ENCODE measurements at places on chromosomes 2 and 18. TPM values are rescaled to one million over a fixed set of nuclear protein-coding genes. Genes with fewer than 3 reads are reported as not detected.

- DNase-seq, result no peak
Observed at GRCh38 chr2:18527326-18527725, 33.1 kb downstream of the RDH14 start.

- no peak for DNase-seq
Observed at GRCh38 chr2:208466151-208466919, 59.7 kb downstream of the PTH2R start.

DNA sequence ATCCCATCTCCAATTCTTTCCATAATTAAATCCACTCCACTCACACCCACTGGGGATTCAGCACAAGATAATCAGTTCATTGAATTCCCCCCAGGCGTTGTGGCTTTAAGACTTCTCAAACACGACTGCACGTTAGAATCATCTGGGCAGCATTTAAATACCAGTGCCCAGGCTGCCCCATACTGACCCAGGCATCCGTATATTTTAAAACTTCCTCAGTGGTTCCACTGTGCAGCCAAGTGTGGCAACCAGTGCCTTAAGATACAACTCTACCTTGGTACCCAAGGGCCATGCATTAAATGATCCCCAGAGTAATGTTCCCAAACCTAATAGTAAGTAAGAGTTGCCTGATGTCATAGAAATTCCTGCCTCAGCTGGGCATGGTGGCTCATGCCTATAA lies 54.3 kb upstream of the BZW1 start:
- DNase-seq, result no peak

- DNase-seq, result no peak
Observed at GRCh38 chr18:35376393-35376741, 770 bp downstream of the ZNF396 start.

DNA sequence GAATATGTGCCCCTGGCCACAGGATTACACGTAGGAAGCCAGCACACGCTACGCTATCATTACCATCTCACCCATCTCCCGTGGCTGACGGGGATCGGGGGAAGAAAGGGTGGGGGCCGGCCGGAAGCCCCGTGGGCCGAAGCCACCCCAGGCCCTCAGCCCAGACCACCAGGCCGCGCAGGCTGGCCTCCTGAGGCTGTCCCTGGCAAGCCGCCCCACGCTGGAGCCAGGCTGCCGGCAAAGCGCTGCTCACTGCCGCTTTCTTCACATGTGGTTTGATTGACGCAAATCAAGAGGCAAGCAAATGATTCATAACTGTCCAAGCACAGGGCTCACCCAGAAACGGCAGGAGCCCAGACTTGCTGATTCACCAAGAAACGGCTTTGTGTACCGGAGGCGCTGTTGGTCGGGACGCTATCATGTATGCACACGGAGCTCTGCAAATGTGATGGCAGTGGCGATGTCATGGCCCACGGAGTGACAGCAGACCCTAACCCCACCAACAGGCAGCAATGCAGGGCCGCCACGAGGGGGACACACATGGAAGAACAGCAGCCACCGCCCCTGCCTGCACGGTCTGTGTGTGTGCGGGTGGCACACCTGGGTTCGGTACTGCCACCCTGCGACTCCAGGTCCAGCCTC lies 125.7 kb downstream of the HDAC4 start:
- peak; percentile 94 for DNase-seq

DNA sequence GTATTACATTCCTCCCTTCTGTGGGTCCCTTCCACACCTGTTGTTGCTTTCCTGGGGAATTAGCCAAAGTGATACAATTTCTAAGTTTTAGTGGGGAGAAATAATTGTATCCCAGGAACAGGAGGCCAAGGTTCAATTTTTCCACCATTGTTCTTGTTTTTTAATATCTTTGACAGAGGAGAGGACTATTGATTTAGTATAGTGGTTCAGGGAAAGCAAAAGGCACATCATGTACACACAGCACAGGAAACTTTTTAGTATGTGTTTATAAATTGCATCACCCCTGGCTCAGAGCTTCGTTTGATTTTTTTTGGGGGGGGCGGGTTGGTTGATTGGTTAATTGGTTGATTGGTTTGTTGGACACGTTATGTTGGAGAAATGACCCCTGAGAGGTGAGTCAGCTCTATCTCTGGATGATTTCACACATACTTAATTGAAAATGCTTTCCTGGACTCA lies 431.6 kb downstream of the PID1 start:
- no peak for DNase-seq

DNA sequence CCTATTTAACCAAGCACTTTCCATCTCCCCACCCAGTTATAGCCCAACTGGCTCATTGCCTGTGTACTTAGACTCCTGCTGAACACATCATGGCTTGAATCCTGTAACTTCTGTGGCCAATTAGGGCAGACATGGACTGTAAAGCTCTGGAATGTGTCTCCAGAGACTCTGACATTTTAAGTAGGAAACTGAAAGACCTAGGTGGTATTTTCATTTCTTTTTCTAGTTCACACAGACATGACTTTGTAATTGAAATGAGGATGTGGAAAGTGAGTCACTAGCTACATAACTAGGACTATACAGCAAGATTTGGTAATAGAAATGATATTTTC lies 12.2 kb downstream of the DOK1 start:
- DNase-seq, result no peak

DNA sequence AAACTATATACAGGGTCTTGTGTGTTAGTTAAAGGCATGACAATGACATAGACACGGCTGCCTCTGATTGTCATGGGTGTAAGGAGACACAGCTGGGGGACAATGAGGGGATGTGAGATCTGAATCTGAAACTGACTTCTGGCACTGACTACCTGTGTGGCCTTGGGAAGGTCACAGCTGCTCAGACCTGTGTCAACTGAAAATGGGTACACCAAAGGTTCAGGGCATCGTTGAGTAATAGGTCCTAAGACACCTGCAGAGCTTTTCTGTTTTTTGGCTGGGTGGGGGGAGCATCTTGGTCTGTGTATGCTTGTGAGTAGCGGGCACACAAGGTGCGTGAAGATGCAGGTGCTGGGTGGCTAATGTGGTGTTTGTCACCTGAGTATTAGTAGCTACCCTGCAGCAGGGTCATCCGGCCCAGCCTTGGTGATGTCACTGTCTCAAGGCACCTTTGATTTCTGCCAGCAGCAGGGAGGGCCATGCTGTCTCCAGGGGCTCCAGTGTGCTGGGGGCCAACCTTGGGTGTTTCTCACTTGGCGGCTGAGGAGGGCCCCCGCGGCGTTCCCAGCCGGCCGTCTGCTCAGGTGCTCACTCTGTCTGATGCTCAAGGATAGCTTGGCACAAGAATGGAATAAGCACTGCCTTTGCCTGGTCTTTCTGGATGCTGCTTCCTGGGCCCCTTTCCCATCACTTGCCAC lies 53.1 kb upstream of the HS6ST1 start:
- DNase-seq, result peak; percentile 76

GRCh38 chr18:37385846-37386778 lies 179.5 kb downstream of the CELF4 start:
- DNase-seq, result no peak

GRCh38 chr2:181426672-181427071 lies 30.5 kb upstream of the ITGA4 start:
- no peak for DNase-seq

DNA sequence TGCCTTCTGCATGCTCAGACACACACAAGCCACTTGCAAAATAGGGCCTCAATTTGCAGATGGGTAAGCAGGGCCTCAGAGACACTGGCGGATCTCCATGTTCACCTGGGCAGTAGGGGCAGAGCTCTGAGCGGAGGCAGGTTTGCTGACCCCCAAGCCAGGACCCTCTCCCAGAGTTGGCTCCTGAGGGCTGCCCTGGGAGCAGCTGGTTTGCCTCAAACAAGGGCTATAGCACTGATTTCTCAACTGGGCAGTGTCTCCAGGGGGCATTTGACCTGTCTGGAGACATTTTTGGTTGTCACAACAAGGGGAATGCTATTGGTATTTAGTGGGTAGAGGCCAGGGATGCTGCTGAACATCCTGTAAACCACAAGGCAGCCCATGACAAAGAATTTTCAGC lies 11.6 kb downstream of the GLI2 start:
- DNase-seq, result peak; percentile 71

GRCh38 chr2:216619411-216620393 lies 13.5 kb upstream of the IGFBP2 start:
- no peak for DNase-seq

GRCh38 chr2:70632966-70633365 lies 79.3 kb upstream of the TGFA start:
- DNase-seq, result no peak

GRCh38 chr2:102304268-102304667 lies 7.1 kb upstream of the IL1RL1 start:
- no peak for DNase-seq

DNA sequence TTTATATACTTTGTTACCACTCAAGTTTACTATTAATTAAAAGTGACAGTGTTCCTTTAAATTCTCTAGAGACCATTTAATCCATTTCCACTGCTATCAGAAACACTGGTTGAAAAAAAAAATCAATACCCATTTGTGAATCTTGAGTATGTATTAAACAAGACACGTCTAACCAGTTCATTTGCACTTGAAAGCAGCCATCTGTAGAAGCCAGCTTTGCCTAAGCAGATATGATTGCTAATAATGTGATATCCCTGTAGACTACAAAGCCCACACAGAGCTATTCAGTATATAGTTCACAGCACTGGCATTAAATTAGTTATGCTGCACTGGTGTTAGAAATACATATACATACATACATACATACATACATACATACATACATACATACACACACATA lies 111.8 kb upstream of the SP3 start:
- no peak for DNase-seq

DNA sequence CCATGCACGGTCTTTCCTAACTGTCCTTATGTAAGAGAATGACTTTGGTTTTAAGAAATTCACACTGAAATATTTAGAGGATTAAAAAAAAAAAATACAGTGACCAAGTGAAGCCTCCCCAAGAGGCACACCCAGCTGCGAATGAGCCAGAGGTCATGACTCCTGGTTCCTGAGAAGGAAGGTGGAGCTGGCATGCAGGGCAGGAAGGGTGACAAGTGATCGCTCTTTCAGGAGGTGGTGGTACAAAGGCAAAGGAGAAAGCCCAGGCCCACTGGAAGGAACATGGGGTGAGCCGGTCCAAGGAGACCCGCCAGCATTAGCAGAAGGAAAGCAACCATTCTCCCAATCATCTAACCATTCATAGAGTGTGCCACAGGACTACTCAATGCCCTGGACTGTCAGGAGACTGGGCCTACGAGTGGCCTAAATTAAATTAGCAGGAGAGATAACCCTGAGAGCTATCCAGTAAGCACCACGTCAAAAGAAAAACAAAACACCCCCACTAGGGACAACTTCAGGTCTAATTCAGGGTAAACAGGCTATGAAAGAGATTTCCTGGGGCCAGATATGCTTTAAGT lies 7.8 kb downstream of the INO80C start:
- no peak for DNase-seq

DNA sequence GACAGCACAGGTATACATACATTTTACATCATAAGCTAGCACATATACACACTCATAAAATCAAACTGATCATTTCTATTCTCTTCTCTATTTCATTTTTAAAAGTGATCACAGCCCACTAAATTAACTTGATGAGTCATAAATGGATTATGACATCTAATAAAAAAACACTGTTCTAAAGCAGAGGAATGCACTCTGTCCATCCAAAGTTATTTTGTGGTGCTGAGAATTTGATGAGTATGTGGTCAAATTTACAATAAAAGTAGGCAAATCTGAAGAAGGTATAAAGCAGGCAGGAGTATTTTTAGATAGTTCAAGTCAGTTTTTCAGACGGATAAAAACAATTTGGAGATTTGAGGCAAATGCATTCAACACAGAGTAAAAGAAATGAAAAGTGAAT lies 104.4 kb downstream of the NOL4 start:
- no peak for DNase-seq

- DNase-seq, result no peak
Observed at GRCh38 chr2:105179469-105180372, 61.8 kb upstream of the GPR45 start.

DNA sequence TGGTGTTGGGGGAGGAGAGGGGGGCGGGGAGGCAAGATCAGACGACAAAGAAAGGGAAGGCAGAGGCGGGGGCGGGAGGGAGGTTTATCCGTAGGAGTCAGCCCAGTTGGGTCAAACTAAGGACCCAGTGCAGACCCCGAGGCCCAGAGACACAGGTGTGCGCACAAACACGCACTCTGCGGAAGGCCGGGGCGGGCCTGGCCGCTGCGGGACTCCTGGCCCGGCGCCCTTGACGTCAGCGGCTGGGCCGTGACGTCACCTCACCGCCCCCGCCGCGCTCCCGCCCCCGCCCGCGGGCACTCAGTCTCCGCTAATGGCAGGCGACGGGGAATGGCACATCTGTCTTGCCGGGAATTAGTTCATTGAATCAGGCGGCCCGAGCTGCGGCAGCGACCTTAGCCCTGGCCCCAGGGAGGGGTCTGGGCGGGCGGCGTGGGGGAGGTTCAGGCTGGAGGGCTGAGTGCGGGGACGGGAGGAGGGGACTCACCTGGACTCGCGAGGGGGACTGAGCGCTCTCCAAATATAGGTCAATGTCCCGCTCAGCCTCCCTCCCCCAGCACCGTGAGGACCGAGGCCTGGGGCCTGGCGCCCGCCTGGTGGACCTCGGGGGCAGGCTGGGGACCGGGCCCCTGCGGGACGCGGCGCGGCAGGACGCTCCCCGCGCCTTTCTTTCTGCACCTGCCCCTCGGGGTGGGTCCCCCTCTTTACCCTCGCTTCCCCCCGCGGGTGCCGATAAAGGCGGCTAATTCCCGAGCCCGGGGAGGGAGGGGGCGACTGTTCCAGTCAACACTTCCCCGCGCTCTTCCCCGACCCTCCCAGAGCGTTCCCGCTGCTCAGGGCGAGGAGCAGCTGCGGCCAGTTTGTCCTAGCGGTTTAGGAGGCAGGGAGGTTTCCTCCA lies 15.5 kb upstream of the ECEL1 start:
- no peak for DNase-seq

DNA sequence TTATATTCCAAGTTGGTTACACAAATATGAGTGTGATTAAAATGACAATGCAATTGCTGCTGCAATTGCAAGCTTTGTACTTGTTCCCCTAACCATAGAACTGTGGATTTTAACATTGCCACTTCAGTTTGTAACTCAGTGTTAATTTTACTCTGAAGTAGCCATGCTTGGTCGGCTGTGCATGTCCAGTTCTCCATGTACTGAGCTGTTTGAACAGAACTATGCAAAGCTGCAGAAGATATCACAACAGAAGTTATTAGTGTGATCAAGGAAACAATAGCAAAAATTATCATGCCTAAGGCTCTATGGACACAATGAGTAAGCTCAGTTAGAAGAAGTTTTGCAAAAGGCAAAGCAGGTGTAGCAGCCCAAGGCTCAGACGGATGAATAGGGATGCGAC lies 45.3 kb downstream of the CXCR4 start:
- no peak for DNase-seq

GRCh38 chr2:240914645-240915525 lies 8.7 kb downstream of the CROCC2 start:
- no peak for DNase-seq

The DYNC1I2 gene
- 73.6 TPM for total RNA-seq

The C2orf15 gene
- total RNA-seq, result 0.32 TPM

The LGALSL gene
- 21.7 TPM for total RNA-seq

The GNLY gene
- total RNA-seq, result 3.7 TPM

The CHRNA1 gene
- 0.22 TPM for total RNA-seq

The SERPINB5 gene
- not detected for total RNA-seq

The ESCO1 gene
- total RNA-seq, result 11.1 TPM

The PSMA8 gene
- total RNA-seq, result not detected

The CGREF1 gene
- total RNA-seq, result 11.0 TPM

The PRKD3 gene
- total RNA-seq, result 35.1 TPM
